ENCODE measurements at places on chromosomes 1 and 21.

DNA sequence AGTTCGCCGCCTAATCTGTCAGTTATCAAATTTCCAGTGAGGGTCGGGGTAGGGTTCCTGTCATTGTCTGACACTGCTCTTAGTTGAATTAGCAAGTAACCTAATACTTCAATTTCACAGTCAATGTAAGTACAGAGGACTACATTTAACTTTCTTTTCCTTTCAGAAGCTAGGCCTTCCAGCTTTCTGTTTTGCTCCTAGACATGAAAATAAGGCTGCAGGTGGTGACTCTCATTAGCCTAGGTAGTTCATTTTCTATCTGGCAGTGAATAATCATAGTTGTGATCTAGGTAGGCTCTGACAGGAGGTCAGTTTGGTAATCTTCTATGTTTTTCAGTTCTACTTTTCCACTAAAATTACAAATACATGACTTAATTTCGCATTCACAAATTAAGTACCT is 783.1 kb downstream of the MRPL39 start:
- no peak for DNase-seq

DNA sequence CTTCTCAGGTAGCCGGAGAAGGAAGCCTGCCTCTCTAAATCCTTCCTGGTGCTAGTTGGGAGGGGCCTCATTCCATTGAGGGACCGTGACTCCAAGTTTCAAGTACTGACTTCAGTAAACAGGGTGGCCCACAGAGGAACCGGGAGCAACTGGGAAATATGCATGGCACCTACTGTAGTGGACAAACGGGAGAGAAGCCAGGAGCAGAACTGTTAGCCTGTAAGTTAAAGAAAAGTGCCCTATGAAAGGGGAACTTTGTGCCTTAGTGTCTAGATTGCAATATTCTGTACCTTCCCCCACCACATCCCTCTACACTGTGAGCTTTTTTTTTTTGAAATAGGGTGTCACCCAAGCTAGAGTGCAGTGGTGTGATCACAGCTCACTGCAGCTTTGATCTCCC is 33.2 kb upstream of the KANK4 start:
- no peak for DNase-seq

DNA sequence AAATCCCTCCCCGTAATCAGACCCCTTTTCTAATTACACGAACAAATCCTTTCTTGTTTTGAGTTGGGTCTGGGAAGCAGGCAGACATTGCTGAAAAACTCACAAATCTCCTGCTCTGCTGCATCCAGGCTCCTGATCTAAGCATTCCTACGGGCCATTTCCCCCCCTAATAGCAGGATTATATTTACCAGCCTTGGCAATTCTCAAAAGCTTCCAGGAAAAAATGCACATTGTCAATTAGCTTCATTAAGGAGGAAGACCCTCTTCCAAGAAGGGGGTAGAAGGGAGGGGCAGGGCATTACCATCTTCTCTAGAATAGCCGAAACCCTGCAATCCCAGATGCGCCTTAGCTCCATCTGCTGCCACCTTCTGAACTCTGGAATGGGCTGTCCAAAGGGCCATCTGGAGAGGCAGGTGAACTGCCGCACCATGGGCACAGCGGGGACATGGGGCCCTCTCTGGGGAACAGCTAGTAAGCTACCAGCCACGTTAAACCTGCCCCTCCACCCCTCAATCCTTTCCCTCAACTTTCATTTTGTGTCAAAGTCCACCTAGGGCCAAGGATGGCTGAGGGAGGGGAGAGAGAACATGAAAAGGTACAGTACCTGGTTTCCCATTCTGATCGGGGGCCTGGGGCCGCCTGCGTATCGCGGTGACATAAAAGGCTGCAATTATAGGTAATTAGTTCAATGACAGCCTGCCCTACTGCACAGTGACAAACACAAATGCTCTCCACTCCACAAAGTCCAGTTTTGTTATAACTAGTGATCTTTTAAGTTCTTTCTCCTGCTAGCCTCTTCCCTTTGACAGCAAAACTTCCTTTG is 56.8 kb downstream of the MRPL37 start:
- no peak for DNase-seq

DNA sequence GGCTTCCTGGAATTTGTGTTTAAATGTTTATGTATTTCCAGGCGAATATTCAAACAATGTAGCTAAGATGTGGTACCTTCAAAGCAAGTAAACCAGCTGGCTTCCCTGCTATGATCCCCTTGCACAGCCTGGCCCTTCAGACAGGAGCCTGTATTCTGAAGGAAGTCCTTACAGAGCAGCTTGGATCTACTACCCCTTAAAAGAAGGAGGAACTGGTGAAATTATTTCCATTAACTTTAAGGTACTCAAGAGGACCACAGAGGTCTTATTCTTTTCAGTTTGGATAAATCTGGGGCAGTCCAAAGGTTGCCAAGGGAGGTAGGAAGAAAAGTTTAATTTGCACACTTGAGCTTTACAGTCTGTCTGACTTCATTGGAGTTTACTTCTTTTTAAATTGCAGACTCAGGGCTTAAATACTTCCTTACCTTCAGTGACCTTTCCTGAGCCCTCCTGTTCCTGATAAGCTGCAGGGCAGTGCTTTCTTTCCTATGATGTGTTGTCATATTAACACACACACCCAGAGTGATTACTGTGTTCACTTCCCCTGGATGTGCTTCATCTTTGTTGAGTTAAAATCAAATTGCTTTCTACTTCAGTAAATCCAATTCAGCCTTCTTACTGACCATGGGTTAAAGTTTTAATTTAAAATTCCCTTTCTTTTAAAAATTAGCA is 40.5 kb downstream of the DISC1 start:
- DNase-seq, result no peak

DNA sequence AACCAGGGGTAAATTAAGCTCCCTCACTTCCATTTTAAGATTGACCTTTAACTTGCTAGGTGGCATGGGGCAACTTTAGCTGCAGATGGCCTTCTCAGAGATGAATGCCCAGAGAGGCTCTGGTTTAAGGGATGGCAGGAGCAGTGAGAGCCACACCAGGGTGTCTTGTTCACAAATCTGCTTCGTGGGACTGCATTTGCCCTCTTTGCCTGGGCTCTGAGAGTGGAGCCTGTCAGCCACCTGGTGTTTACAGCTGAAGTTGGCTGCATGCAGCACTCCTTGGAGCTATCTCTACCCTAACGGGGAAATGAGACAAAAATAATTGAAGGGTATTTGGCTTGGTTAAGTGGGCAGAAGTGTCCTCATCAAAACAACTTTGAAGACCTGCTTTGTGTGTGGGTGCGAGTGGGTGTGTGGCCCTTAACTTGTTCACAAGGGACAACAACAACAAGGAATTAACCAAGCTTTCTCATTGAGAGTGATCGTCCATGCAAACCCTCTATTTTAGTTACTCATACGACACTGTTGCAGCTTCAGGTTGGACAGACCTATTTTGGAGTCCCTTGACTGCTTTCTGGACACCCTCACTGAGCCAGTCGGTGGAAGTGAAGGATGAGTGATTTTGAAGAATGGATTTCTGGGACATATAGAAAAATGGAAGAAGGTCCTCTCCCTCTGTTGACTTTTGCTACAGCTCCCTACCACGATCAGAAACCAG is 29.8 kb downstream of the PGM1 start:
- DNase-seq, result no peak

DNA sequence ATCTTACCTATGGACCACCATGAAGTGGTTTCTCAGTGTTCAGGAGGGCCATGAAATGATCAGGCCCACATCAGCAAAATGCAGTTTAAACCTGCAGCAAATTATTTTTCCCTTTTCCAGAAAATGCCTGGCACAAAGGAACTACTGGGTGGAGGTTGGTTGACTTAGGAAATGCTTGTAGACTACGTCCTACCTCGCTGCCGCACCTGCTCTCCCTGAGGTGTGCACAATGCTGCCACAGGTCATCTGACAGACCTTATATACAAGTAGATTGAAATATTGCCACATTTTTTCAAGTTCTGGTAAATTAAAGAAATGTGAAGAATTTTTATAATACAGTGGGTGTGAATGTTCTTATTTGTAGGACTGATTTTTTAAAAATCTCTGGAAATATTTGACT is 166.7 kb upstream of the PDE4B start:
- DNase-seq, result no peak

DNA sequence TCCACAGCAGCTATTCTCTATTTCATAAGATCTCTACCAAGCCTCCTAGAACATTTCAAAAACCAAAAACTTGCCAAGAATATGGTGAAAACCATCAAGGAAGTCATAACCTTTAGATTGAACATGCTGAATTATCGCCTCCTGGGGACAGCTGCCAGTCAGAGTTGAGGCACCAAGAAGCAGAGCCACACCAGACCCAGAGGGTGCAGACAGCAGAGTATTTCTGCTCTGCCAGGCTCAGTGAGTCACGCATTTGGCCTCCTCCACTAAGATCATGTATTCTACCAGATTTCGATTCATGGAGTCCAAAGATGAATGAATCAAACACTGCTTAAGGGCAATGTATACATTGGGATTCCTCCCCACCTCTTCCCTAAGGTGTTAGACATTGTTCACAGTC is 2.1 kb downstream of the F3 start:
- DNase-seq, result no peak

- DNase-seq, result no peak
These were observed 155.0 kb upstream of the BEND5 start for GRCh38 chr1:48931506-48932192.

DNA sequence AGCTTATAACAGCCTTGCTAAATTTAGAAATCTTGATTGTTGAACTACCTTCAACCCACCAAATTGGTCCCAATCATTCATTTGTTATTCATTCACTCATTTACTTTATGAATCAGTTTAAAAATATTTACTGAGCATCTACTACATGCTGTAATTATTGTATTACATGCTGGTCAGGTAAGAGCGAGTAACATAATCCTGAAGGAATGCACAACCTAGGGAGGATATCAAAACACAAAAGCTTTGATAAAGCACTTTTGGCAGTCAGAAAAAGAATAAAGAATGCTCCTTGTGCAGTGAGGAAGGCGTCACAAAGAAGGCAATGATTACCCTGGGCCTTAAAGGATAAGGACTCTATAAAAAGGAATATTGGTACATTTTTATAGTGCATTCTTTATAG is 518.9 kb upstream of the NR5A2 start:
- no peak for DNase-seq

DNA sequence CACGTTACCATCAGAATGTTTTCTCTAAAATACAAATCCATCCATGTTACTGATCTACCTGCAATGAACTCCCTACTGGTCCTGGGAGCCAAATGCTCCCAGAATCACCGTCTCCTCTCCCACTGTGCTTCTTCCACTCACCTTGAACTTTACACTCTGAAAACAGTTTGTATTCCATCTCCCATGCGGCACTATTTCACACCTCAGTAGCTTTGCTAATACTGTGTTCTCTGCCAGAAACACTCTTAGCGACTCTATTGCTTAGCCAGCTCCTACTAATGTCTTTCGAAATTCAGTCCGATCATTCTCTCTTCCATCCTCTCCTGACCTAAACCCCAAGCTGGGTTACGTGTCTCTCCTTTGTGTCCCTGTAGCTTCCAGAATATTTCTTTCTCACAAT is 284.4 kb upstream of the DUSP10 start:
- no peak for DNase-seq

DNA sequence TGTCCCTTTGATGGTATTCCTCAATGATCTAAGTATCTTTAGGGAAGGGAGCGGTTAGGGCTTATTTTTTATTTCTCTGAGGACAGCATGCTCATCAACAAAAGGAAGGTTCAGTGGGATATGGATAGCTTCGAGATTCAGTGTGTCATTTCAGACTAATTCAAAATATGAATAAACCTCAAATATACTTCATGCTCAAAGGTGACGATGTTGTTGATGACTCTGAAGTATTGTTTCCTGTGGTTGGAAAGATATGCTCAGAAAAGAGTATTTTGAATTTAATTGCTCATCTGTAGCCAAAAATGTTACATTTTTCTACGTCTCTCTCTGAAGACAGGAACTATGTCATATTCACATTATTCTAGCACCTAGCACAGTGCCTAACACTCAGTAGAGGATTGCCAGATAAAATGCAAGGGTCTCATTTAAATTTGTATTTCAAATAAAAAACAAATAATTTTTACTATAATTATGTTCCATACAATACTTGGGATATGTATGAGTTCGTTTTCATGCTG is 1.8 kb upstream of the FCRL3 start:
- DNase-seq, result no peak
